ENCODE measurements at places on chromosomes 16 and 17. TPM values are rescaled to one million over a fixed set of nuclear protein-coding genes. Genes with fewer than 3 reads are reported as not detected.

DNA sequence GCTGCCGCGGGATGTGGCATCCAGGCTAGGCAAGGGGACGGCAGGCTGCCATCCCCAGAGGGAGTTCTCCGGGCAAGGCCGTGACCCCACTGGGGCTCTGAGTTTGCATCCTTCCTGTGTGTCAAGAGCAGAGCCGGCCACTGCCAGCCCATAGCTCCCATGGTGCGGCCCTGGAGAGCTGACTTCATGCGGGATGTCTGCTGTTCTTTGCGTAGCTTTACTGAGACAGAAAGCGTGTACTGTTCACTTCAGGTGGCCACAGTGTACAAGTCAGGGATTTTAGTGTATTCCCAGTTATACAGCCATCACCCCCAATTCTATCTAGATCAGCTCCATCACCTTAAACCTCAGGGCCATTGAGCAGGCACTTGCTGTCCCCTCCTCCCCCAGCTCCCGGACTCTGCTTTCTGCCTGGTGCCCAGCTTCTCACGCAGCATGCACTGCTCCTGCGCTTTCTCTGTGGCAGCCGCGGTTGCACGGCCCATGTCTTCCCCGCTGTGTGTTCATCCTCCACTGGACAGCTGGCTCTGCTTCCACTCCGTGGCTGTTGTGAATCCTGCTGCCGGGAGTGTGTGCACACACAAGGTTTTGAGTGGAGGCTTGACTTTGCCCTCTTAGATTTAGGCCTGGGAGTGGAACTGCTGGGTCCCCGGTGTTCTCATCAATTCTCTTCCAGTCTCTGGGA is 71.2 kb downstream of the KLHDC4 start:
- H3K4me3 ChIP-seq, result no peak overlapping the region
- no peak for DNase-seq
- H3K36me3 ChIP-seq, result no peaks in the 10 kb centered on the region
- H3K27ac ChIP-seq, result no peak overlapping the region

CNTNAP4 gene
- not detected for total RNA-seq

GRCh38 chr17:81902653-81903414 is 796 bp downstream of the NPB start:
- no peak overlapping the region for H3K27ac ChIP-seq
- H3K4me1 ChIP-seq, result peaks cover 5% of the 10 kb centered on the region
- H3K4me3 ChIP-seq, result peak overlapping the region; percentile 43
- no peaks in the 10 kb centered on the region for H3K36me3 ChIP-seq

AANAT gene
- not detected for total RNA-seq

DNA sequence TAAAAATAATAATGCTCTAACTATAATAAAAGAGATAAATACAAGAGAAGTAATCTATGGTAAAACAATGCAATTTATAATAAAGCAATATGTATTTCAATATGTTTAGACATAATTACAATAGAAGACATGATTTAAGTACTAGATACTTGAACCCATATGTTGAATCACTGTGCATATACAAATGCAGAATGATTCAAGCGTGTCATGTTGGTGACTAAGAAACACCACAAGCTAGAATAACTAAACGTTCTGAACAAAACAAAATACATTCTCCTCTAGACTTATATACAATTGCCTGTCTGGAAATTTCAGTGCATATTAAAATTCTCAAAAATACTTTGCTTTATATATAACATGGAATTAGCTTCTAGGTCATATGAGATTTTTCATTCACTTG is 11.2 kb downstream of the TADA2A start:
- no peaks in the 10 kb centered on the region for H3K27me3 ChIP-seq
- DNase-seq, result no peak
- no peaks in the 10 kb centered on the region for H3K4me1 ChIP-seq

DNA sequence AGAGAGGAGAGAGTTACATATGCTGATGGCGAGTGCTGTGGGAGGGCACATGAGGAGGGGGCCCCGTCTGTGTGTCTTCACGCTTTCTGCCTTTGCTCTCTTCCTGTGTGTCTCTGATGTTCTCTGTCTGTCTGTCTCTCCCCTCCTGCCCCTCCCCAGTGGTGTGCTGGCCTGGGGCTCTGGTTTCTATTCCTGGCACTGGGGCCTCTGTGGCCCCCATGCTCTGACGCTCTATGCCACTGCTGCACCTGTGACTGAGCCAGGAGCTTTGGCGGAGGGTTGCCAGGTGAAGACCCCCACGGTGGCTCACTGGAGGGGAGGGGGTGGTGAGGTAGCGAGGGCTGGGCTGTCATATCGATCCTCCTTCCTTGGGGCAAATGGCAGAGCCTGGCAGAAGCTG is 24.6 kb upstream of the BRD7 start:
- H3K27ac ChIP-seq, result no peak overlapping the region
- peaks cover 23% of the 10 kb centered on the region for H3K4me1 ChIP-seq
- no peaks in the 10 kb centered on the region for H3K27me3 ChIP-seq
- no peak for DNase-seq
- H3K36me3 ChIP-seq, result no peaks in the 10 kb centered on the region

DNASE1L2 gene
- 1.6 TPM for total RNA-seq
